ENCODE measurements at places on chromosomes 12 and 14.

DNA sequence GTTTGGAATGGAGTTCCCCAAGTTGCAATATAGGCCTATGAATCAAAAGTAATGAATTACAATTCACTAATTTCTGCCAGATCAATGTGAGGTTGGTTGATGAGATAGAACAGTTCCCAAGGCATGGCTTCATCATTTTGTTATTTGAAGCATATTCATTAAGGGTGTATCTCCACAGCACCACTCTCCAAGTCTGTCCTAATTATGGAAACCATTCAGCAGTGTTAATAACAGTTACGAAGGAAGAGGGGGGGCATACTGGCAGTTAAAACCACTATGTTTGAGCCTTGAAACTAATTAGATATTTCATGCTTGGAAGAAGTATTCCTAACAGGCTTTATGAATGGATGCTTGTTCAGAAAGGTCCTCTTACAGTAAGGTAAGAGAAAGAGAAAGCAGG is 520.3 kb downstream of the DIO2 start:
- DNase-seq: no peak

DNA sequence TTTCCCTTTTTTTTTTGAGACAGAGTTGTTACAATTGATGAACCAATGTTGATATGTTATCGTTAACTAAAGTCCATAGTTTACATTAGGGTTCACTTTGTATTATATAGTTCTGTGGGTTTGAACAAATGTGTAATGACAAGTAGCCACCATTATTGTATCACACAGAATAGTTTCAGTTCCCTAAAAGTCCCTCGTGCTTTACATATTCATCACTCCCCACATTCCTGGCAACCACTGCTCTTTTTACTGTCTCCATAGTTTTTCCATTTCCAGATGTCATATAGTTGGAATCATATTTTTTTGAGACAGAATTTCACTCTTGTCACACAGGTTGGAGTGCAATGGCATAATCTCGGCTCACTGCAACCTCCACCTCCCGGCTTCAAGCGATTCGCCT is 12.5 kb downstream of the HSD17B6 start:
- DNase-seq: no peak

GRCh38 chr14:65239143-65239937 is 137.0 kb upstream of the MAX start:
- DNase-seq: no peak

GRCh38 chr14:81819344-81819743 is 285.7 kb upstream of the SEL1L start:
- no peak for DNase-seq

GRCh38 chr12:112803620-112804282 is 12.2 kb downstream of the RPH3A start:
- DNase-seq: no peak

- DNase-seq: peak; percentile 88
Observed at GRCh38 chr12:49776413-49776812, 35.1 kb downstream of the TMBIM6 start.

DNA sequence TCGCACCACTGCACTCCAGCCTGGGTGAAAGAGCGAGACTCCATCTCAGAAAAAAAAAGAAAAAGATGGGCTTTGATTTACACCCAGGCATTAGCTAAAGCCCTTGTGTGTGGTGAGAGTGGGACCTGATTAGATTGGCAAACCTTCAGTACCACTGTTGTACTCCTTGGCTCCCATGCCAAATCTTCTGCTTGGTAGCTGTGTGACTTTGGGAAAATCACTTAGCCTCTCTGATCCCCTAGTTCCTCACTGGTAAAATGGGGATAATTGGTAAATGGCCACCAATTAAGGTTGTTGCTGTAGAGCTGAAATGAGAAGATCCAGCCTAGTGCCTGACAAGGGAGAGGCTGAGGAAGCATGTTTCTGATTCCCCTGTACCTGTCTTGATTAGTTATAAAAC is 63.7 kb downstream of the SLC25A47 start:
- no peak for DNase-seq

GRCh38 chr12:132333766-132334165 is 4.4 kb upstream of the GALNT9 start:
- DNase-seq: no peak

- no peak for DNase-seq
Observed at GRCh38 chr12:63880742-63881263, 36.3 kb downstream of the SRGAP1 start.

- DNase-seq: peak; percentile 55
Observed at GRCh38 chr12:63894132-63894531, 49.6 kb downstream of the SRGAP1 start.

GRCh38 chr12:15407025-15407424 is 84.7 kb downstream of the PTPRO start:
- DNase-seq: no peak

GRCh38 chr12:30180602-30181001 is 396.9 kb upstream of the TMTC1 start:
- no peak for DNase-seq

- DNase-seq: no peak
Observed at GRCh38 chr14:21867541-21867940, 193.9 kb upstream of the OR4E1 start.

- DNase-seq: no peak
Observed at GRCh38 chr12:33226671-33227070, 212.9 kb downstream of the SYT10 start.

GRCh38 chr14:72741826-72742117 is 152.1 kb downstream of the DPF3 start:
- no peak for DNase-seq

DNA sequence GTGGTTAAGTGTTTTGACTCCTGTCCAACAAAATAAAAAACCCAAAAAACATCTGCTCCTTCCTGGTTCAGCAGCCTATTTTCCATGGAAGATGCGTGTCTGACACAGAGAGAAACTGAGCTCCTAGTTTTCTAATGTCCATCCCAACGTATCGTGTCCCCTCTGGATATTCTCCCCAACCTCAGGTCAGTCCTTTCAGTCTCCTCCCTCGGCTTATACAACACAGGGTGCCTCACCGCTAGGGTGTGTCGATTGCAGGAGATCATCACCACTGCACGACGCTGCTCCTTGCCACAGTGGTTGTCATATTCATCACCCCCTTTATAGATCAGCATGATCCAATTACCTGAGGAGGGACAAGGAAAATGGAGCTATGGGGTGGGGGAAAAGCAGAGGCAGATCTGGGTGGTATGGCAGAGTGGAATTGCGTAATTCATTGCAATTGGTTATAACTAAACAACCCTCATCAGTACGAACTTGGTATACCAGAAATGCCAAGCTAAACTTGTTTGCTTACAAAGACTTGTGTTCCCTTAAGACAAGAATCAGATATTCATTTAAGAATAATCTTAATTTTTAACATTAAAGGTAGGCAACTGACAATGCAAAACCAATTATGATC is 5.8 kb downstream of the M6PR start:
- DNase-seq: no peak

- no peak for DNase-seq
Observed at GRCh38 chr14:54444681-54445080, 3.5 kb upstream of the CNIH1 start.

DNA sequence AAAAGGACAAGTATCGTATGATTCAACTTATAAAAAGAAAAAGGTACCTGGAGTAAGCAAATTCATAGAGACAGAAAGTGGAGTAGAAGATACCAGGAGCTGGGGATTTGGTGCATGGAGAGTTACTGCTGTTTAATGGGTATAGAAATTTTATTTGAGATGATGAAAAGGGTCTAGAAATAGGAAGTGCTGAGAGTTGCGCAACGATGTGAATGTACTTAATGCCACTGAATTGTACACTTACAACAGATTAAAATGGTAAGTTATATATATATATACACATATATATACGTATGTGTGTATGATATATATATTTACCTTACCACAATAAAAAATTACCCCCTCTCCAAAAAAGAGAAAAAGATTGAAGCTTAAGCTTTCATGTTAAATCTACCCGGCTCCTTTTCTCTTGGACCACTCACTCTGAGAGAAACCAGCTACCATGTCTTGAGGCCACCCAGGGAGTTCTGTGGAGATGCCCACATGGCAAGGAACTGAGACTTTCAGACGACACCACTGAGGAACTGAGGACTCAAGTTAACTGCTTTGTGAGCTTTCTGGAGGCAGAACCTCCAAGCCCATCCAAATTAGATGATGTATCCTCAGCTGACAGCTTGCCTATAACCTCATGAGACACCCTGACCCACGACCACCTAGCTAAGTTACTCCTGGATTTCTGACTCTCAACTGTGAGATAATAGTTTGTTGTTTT is 130.0 kb upstream of the BTG1 start:
- DNase-seq: peak; percentile 57

DNA sequence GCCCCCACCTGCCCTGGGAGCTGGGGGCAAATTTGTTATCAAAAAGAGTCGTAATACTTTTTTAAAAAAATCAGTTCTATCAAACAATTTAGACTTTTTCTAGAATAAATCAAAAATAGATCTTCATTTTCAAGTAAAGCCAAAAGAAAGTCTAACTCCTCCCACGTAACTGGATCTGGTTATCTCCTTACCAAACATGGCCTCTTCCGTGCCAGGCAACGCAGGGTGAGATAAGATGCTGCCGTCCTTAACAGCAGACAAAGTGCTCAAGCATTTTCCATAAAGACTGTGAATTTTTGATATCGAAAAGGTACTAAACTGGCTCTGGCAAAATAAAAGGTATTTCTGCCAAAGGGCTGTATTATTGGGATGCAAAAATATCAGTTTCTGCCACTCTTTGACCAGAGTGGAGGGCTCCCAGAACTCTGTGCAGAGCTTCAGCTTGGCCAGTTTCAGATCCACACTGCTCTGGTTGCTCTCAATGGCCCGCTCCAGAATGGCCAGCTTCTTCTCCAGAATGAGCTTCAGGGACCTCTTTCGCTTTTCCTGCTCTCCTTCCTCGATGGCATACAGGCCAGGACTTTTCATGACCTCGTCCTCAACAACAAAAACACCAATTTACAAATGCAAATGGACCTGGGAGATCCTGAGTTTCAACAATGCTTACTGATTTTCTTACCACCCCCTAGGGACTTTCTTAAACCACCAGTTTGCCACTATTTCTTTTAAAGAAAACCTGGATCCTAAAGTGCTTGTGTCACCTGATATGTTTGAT is 29.0 kb downstream of the NRDE2 start:
- peak; percentile 80 for DNase-seq

DNA sequence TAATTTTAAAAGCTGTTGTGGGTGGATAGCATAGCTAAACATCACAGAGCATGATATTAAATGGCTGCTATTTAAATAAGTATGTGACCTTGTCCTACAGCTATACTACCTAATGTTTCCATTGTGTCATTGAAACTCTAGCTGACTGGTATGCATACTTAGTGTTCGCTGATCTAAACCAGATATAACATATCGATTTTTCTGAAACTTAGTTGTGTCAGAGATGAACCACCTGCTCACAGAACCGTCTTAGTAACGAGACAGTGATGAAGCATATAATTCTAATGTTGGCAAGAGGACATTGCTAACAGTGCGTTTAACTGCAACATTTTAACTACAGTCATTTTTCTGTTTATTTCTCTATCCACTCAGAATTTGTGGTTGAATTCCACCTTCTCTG is 36.1 kb upstream of the NUAK1 start:
- no peak for DNase-seq

DNA sequence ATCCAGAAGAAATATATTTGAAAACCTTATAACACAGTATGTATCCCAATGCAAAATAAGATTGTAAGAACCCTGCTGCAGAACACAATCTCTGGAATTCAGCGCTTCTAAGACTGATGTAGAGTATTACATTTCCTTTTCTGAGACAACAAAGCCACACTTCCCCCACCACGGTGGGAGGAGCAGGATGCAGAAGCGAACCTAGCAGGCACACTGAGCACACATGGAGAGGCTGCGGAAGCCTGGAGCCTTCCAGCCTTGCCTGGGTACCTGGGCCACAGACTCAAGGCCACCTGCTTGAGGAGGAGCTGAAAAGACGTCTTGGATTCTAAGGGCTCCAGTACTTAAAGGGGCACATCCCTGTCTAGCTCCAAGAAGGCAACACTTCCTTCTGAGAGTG is 46.4 kb downstream of the TCHP start:
- DNase-seq: peak; percentile 58

- no peak for DNase-seq
Observed at GRCh38 chr14:96011607-96012006, 27.6 kb upstream of the C14orf132 start.

- peak; percentile 26 for DNase-seq
Observed at GRCh38 chr12:103768467-103769123, 72.4 kb downstream of the NT5DC3 start.

- no peak for DNase-seq
Observed at GRCh38 chr12:10563966-10564365, 49.4 kb downstream of the MAGOHB start.

DNA sequence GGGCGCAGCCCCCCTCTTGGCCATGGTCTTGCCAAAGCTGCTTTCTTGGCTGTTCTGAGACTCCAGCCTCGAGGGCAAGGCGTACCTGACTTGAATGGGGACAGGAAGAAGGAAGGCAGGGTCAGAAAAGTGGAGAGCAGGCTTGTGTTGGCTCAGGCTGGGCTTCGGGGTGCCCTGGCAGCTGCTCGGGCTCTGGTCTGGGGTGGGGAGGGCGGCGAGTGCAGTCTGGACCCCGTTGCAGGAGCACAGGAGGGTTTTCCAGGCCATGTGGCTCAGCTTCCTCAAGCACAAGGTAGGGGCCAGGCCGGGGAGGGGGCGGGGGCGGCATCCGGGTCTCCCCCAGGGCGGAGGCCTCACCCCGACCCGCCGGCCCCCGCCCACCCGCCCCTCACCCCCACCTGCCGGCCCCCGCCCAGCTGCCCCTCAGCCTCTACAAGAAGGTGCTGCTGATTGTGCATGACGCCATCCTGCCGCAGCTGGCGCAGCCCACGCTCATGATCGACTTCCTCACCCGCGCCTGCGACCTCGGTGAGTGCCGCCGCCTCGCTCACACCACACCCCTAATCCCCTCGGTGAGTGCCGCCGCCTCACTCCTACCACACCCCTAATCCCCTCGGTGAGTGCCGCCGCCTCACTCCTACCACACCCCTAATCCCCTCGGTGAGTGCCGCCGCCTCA is 4.2 kb downstream of the NOC4L start:
- no peak for DNase-seq

DNA sequence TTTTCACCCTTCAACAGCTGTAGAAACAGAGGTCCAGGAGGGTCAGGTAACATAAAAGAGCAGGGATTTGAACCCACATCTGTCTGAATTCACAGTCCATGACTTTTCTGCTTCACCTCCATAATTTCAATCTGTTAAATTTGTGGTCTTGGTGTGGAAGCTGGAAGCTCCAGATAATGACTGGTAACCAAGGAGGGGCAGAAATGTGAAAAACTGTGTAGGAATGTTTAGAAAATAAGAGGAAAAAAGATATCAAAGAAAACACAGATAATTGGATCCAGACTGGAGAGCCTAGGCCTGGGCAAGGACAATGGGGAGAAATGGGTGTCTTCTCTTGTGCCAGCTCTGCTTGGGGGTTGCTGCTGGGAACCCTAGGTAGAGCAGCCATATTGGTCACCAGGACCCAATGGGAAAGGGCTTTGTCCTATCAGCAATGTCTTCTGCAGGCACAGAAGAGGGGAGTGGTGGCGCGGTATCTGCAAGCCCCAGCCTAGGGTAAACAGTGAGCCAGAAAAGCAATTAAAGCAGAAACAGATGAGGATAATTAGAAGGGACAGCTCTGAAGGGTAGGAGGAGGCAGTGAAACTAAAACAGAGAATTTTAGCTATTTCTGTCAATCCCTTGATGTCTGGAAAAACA is 54.3 kb upstream of the CCDC91 start:
- peak; percentile 27 for DNase-seq
